Fibroblast of the aortic adventitia (primary cell): ENCODE measurements at places on chromosomes 4 and X.

- no peak for DNase-seq
Measured at GRCh38 chrX:97401154-97401553, 517.4 kb downstream of the RPA4 start.

GRCh38 chrX:138026211-138026610 lies 460.3 kb downstream of the ZIC3 start:
- peak; percentile 0 for DNase-seq

GRCh38 chrX:40015693-40016092 lies 82.1 kb downstream of the BCOR start:
- no peak for DNase-seq

DNA sequence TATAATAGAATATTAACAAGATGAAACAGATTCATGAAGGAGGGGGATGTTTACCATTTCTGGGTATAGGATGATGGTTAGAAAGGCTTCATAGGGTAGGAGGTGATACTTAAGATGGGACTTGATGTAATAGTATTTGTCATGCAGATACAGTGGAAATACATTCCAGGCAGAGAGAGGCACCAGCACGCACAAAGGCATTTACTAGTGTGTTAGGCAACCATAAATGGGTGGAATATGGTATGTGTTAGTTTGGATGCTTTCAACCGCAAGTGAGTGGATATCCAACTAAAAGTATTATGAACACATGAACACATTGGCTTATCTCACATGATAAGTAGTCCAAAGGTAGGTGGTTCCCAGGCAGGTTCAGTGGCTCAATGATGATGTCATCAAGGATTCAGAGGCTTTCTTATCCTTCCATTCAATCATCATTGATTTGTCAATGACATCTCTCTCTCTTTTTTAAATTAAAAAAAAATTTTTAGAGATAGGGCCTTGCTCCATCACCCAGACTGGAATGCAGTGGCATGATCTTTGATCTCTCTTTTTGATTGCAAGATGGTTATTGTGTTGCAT lies 12.7 kb upstream of the STARD8 start:
- peak; percentile 8 for DNase-seq

GRCh38 chr4:143313996-143314395 lies 22.7 kb upstream of the GAB1 start:
- no peak for DNase-seq

- DNase-seq, result no peak
Measured at GRCh38 chr4:101331017-101331416, 16.3 kb downstream of the PPP3CA start.

GRCh38 chr4:17132226-17132625 lies 233.8 kb upstream of the LDB2 start:
- DNase-seq, result no peak

GRCh38 chr4:123399627-123400358 lies 3.2 kb downstream of the SPRY1 start:
- DNase-seq, result peak; percentile 71

DNA sequence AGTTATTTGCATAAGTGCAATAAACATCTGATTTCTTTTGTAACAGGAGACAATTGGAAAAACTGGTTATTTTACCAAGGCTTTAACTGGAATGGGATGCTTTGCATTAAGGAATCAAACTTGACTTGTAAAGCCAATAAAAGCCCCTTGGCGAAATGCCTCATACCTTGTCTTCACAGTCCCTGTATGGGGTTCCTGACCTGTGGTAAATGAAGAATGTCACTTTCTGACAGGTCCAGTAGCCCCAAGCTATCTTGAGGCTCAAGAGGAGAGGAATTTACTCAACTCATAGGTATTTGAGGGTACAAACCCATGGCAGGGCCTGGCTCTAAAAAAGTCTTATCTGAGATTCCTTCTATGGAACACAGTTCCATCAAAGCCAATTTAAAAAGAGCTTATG lies 78.0 kb downstream of the ACOX3 start:
- peak; percentile 27 for DNase-seq

GRCh38 chrX:12319003-12319519 lies 180.8 kb downstream of the FRMPD4 start:
- peak; percentile 2 for DNase-seq

DNA sequence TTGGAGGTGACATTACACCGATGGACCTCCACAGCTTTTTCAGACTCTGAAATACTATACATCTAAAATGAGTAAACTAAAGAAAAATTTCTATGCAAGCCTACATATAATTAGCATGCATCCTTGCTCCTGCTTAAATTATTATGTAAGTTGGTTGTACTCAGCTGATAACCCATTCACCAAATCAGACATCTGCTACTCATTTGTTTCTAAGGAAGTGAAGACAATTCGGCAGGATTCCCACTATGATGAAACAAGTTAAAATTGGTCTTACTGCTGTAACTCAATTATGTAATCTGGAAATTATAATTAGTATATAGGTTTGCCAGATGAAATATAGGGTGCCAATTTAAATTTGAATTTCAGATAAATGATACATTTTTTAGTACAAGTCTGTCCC lies 59.5 kb upstream of the FGF13 start:
- DNase-seq, result peak; percentile 18

DNA sequence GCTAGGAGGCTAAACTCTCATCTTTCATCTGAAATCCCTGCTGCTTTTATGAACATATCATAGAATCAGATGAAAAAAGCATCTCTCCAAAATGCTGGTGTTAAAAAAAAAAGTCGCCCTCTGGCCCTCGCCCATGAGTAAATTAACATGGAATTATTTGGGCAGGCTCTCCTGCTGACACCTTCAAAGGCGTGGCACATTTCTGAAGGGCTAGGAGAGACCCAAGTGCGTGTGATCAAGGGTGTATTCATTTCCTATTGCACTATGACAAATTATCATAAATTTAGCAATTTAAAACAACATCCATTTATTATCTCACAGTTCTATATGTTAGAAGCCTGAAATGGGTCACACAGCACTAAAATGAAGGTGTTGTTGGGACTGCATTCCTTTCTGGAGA lies 5.1 kb downstream of the ANXA3 start:
- no peak for DNase-seq

- DNase-seq, result no peak
Measured at GRCh38 chr4:176959980-176960379, 167.3 kb upstream of the VEGFC start.

- no peak for DNase-seq
Measured at GRCh38 chrX:68666580-68666979, 19.1 kb downstream of the STARD8 start.

- no peak for DNase-seq
Measured at GRCh38 chr4:156794863-156795262, 176.7 kb downstream of the PDGFC start.

DNA sequence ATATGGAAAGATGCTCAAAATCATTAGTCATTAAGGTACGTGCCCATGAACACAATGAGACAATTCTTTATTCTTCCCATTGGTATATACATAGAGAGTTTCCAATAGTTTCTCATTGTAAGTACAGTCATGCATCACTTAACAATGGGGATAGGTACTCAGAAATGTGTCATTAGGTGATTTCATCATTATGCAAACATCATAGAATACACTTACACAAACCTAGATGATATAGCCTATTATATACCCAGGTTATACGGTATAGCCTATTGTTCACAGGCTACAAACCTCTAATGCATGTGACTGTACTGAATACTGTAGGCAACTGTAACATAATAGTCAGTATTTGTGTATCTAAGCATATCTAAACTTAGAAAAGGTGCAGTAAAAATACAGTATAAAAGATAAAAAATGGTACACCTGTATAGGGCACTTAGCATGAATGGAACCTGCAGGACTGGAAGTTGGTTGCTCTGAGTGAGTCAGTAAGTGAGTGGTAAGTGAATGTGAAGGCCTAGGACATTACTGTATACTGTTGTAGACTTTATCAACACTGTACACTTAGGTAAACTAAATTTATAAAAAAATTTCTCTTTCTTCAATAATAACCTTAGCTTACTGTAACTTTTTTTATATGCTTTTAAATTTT lies 49.6 kb downstream of the KLHL13 start:
- no peak for DNase-seq

GRCh38 chr4:182143086-182143821 lies 99.9 kb upstream of the TENM3 start:
- peak; percentile 6 for DNase-seq

DNA sequence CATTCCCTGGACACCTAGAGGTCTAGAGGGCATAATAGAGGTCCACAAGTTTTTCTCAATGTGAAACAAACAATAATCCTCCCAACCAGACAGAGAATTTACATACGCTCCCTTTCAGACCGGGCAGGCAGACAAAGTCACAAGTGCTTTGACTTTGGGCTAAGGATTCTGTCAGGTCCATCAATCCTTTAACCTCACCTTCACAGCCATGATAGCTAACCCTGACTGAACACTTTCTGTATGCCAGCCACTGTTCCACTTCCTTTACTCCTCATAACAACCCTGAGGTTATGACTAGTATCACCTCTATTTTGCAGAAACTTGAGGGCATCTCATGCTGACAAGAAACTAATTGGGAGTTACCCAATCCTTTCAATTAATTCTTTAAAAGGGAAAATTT lies 118.8 kb upstream of the AFF2 start:
- no peak for DNase-seq

- no peak for DNase-seq
Measured at GRCh38 chr4:151887816-151888180, 127.0 kb upstream of the GATB start.

DNA sequence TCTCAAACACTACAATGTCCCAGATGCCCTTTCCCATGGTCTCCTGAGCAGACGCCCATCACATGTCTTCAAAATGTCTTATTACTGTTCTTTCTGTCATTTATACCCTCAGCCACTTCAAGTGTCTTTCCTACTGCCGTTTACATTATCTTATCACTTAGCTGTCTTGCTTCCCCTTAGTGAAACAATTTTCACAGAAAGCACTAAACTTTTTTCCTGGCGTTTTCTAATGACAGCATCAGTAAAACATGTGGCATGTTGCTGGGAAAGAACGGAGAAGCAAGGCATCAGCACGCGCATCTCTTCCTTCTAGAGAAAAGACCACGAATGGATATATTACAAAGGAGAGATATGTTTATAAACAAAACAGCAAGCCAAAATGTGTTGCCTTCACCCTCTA lies 189.7 kb upstream of the SLIT2 start:
- DNase-seq, result peak; percentile 33

GRCh38 chr4:23023121-23023520 lies 330.4 kb downstream of the GBA3 start:
- no peak for DNase-seq

GRCh38 chr4:45688341-45688740 lies 435.5 kb downstream of the GABRG1 start:
- DNase-seq, result no peak

GRCh38 chrX:154981116-154981411 lies 41.5 kb downstream of the F8 start:
- DNase-seq, result no peak

DNA sequence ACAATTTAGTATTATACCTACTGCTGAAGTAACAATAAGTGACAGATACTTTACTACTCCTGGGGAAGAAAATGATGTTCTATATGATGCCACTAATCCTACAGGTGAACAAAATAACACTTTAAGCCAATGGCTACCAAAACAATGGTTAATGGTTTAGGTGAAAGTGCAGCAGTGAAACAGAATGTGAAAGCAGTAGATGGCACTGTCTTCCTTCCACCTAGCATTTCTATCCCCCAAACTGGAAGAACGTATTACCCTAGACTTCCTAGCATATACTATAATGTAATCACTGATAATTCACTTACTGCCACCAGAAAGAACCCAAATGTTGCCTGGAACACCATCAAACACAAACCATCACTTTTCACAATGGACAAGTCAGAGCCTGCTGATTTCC lies 18.9 kb upstream of the CABS1 start:
- DNase-seq, result no peak

DNA sequence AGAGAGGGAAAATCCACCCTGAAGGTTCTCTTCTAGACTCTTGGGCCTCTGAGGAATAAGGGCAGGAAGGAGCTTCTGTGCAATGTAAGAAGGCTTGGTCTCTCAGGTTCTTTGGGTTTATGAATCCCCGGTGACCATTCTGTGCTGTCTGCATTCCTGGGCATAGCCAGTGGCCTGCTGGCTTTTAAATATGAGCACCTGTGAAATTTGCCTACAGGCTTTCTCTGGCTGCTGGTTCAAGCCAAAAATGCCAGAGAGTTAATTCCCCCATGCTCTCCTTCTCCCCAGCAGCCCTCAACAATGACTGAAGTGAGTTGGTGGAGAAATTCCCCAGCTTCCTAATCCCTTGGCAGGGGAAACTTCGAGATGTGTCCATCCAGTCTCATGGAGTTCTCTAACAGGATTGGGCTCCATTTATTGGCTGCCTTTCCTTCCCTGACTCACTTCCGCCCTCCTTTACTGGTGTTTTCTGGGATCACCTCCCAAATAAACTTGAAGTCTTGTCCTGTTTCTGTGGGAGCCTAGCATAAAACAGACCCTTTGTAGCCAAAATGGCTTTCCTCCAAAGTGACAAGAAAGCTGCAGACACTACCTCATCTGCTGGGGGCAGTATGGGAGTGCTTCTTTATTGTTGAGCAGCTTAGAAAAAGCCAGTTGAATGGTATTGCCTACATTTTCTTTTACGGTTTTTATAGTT lies 179.4 kb upstream of the CASK start:
- DNase-seq, result peak; percentile 90

DNA sequence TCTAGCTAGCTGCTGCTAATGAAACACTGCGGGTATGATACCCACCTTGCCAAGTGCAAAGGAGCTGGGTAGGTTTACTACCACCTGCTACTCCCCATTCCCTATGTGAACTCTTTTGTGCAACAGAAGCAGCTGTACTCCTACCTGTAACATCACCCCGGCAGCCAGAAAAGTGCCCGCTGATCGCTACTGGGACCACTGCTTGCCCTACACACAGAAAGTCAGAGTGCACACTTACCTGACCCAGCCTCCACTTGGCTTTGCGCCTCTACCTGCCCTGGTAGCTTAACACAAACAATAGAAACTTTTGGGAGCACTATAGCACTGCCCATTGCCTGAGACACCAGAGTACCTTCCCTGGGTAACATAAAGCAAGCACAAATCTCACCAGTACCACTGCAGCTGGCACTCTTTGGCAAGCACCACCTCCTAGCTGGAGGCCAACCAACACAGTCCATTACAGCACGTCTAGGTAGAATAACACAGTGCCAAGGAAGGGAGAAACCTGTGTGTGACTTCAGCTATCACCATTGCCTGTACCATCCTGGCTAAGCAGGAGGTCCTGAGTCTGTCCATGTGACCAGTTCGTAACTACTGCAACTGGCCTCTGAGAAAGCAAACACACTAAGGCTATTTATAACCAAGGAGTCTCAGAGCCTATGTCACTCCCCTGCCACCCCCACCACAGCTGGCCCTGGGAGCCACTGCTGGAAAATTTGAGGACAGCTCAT lies 80.1 kb downstream of the CENPC start:
- no peak for DNase-seq

DNA sequence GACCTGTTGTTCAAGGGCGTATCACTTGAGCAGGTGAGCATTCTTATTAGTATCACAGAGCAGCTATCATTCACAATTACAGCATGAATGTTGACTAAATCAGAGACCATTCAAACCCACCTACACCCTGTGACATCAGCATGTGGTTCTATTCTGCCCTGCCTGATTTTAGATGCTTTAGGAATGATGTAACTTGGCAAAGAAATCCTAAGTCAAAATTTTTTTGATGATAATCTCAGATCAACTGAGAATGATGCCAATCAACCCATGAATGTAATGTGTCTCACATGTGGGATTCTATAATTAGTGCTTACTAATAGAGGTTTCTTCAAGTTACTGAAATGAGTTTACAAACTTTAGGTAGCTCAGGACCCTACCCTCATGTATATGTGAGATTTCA lies 13.4 kb upstream of the CHIC2 start:
- DNase-seq, result peak; percentile 38
